ENCODE measurements at places on chromosomes 3 and 15. TPM values are rescaled to one million over a fixed set of nuclear protein-coding genes. Genes with fewer than 3 reads are reported as not detected.

DNA sequence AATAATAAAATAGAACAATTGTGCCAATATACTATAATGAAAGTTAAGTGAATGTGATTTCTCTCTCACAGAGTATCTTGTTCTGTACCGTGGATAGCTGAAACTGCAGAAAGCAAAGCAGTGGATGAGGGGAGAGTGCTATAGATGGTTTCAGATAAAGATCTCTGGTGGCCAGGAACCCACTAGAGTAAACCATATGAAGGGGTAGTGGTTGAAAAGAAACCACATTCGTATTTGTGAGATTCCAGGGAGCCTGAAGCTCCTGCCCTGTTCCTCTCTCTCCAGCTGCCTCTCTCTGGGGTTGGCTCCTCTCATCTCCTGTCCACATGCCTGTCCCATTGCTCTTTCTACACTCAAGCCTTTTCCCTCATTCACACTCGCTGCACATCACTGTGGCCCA is 8.9 kb downstream of the ABHD17C start:
- no peaks in the 10 kb centered on the region for H3K36me3 ChIP-seq
- no peak for DNase-seq
- no peaks in the 10 kb centered on the region for H3K27me3 ChIP-seq
- no peaks in the 10 kb centered on the region for H3K4me1 ChIP-seq
- no peak overlapping the region for H3K4me3 ChIP-seq

GRCh38 chr15:55279746-55280351 is 9.8 kb downstream of the RAB27A start:
- H3K27ac ChIP-seq = no peak overlapping the region
- H3K4me1 ChIP-seq = no peaks in the 10 kb centered on the region
- H3K36me3 ChIP-seq = no peaks in the 10 kb centered on the region
- no peak overlapping the region for H3K4me3 ChIP-seq
- no peak for DNase-seq

DNA sequence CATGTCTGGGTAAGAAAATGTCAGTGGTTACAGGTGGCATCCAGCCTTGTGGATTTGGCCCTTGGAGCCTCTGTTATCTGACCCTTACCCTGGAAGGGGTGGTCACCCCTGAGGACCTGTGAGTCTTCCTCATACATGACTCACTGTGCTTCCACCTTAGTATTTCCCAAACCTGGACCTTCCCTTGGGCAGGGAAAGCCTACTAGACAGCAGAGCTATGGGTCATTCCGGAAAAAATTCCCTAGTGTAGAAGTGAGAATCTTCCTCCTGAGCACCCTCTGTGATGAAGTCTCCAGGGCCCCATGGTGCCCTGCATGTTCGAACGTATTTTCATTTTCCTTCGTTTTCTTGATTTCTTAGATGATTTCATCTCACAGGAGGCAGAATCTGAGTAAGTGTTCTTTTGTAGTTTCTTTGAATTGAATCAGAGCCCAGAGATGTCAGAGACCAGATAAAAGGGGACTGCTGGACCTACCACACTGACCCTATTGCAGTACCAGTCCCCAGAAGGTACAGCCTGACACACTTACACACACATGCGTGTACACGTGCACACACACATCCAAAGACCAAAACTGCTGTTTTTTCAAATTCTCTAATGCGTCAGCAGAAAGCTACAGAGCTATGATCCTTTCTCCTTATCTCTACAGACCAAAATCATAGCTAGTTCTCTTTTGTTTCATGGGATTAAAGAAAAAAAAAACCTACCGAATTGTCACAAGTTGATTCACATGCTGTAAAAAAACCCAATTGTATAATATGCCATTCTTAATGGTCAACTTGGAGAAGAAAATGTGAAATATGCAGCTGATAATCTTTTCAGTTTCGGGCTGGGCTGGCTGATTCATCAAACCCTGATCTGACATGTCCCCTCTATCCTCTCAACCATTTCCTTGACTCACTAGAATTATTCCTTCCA is 50.5 kb upstream of the ARHGEF3 start:
- no peak for DNase-seq
- H3K27me3 ChIP-seq = no peaks in the 10 kb centered on the region
- H3K27ac ChIP-seq = peak overlapping the region; percentile 11
- no peak overlapping the region for H3K4me3 ChIP-seq
- no peaks in the 10 kb centered on the region for H3K4me1 ChIP-seq
- H3K36me3 ChIP-seq = no peaks in the 10 kb centered on the region

DNA sequence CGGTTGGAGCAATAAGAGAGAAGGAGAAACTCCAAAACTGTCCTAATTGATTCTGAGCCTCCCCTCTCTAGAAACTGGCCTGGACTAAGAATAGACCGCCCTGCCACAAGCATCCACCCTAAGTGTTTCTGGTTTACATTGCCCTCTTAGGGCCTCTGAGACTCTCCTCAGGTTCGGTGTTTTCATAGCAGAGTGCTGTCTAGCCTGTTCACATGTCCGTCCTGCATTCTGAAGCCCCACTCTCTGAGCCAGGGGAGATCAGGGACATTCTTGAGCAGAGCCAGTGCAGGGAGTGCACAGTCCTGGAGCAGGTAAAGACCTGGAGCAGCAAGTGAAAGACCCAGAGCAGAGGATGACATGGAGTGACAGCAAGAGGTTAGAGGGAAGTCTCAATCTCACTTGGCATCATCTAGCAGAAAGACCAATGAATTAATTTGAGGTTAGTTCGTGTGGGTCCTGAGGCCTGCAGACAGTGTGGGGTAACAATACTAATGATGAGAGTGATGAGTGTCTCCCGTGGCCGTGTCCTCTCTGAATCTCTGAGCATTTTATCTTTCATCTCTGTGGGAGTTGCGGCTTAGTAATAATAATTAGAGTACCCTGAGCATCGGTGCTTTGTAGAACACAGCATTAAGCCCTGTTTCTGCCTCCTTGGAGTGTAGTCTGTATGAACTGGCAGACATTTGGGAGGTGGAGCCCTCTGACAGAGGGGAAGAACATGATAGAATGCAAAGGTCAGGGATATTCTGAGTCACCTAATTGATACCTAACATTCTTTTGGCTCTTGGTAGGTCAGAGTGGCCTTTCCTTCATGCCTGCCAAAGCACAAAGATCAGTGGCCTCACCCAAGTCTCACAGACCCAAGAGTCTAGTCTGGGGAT is 24.6 kb downstream of the MAPKBP1 start:
- no peak for DNase-seq
- peak overlapping the region; percentile 55 for H3K27ac ChIP-seq
- H3K27me3 ChIP-seq = no peaks in the 10 kb centered on the region
- H3K4me3 ChIP-seq = no peak overlapping the region
- peaks cover 29% of the 10 kb centered on the region for H3K4me1 ChIP-seq
- no peaks in the 10 kb centered on the region for H3K36me3 ChIP-seq

DNA sequence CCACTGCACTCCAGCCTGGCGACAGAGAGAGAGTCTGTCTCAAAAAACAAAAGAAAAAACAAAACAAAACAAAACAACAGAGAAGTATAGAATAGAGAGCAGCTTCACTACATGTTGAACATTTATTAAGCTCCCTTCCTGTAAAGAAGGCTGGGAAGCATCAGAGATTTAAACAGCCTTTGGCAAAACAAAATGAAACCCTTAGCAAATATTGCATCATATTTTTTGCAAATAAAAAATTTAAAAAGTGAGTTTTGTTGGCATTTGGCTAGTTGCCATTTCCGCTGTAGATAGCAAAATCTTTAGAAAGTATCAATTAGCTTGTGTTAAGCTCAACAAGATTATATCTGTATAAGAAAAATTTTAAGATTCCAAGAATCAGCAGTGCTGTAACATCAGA is 151.2 kb downstream of the SERPINI1 start:
- no peak overlapping the region for H3K27ac ChIP-seq
- H3K4me3 ChIP-seq = no peak overlapping the region
- no peak for DNase-seq
- H3K4me1 ChIP-seq = no peaks in the 10 kb centered on the region

DNA sequence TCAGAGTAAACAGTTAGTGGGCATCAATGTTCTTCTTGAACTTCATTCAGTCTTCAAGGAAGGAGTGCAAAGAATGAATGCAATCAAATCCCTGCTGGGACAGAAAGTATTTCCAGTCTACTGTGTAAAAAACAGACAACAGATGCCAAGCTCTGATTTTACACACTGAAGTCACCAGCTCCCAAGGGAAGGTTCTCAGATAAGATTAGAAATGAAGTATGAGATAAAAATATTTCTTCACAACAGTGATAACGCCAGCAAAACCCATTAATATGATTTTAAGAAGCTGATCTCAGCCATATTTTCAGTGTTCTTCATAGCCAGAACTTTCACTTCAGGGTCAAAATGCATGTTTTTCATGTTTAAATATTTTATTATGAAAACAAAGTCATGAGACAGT is 265.6 kb downstream of the CTNNB1 start:
- no peak overlapping the region for H3K27ac ChIP-seq
- DNase-seq = no peak
- no peaks in the 10 kb centered on the region for H3K27me3 ChIP-seq

DNA sequence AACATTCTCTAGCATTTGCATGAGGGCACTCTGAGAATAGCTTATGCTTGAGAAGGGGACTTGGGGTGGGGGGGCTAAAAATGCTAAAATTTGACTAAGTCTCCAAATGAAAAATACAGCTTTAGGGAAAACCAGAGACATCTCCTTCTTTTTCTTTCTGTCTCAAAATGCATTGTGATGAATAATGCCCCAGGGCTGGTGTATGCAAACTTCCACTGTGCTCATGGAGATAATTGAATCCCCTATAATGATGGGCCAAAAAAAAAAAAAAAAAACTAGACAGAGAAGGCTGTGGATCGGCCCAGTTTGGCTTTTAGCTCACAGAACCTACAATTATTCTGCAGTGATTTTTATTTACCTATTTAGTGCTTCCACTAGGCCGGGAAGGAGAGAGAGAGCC is 147.9 kb upstream of the RORA start:
- no peak overlapping the region for H3K27ac ChIP-seq
- H3K4me3 ChIP-seq = no peak overlapping the region
- no peak for DNase-seq
- H3K36me3 ChIP-seq = no peaks in the 10 kb centered on the region
- H3K4me1 ChIP-seq = no peaks in the 10 kb centered on the region

DNA sequence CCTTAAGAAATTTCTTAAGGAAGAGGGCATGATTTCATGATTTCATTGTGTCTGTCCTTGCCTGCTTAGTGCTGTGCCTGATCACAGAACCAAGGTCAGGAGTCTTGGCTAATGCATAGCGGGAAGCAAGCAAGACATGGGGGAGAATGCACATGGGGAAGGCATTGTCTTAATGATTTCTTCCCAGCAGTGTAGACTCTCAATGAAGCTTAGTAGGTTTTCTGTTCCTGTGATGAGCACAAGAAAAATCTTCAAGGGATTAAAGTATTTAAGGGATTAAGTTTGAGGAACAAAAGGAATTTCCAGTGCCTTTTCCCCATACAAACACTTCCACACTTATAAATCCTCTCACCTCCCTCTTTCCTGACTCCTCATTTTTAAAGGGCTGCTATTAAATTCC is 46.9 kb upstream of the SEMA6D start:
- no peak overlapping the region for H3K4me3 ChIP-seq
- no peaks in the 10 kb centered on the region for H3K4me1 ChIP-seq
- no peak for DNase-seq
- no peak overlapping the region for H3K27ac ChIP-seq

- no peak overlapping the region for H3K4me3 ChIP-seq
- H3K4me1 ChIP-seq = peaks cover 16% of the 10 kb centered on the region
- no peak overlapping the region for H3K27ac ChIP-seq
- H3K27me3 ChIP-seq = no peaks in the 10 kb centered on the region
- no peak for DNase-seq
- no peaks in the 10 kb centered on the region for H3K36me3 ChIP-seq
Observed at GRCh38 chr3:43582866-43583265, 38.9 kb downstream of the ANO10 start.

LRRC49 gene
- 9.0 TPM for total RNA-seq

ZSCAN29 gene
- 30.6 TPM for total RNA-seq
